ENCODE measurements at places on chromosomes 12 and 14.

DNA sequence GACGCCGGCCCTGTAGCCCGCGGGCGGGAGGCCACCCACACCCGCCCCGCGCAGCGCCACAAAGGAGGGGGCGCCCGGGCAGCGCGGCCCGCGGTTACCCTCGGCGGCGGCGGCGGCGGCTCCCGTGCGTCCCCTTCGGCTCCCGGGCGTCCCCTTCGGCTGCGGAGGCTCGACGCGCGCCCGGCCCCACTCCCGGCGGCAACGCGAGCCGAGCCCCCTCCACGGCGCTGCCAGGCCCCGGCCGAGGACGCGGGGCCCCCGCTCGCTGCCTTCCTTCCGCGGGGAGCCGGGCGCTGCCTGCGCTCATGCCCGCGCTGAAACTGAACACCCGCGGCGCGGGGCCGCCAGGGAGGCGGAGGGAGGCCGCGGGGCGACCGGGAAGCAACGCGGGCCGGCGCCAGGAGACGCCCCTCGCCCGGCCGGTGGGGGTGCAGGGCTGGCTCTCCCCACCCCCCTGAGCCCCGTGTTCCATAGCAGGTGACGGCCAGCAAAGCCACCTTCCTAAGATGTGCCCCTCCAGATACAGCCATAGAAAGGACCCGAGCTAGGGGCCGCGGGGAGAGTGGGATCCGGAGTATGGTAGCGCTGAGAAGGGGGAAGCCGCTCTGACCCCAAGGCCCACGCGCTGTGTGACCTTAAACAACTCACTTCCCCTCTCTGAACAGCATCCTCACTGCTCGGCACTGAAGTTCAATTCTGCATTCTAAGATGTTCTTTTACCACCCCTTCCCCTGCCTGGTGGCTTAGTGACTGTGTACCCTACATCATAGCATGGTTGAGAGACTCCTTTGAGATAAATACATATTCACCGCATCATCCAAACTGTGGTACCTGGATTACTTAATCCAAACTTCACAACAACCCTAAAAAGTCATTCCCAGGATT lies 42.8 kb downstream of the KDM2B start:
- no peak for DNase-seq

DNA sequence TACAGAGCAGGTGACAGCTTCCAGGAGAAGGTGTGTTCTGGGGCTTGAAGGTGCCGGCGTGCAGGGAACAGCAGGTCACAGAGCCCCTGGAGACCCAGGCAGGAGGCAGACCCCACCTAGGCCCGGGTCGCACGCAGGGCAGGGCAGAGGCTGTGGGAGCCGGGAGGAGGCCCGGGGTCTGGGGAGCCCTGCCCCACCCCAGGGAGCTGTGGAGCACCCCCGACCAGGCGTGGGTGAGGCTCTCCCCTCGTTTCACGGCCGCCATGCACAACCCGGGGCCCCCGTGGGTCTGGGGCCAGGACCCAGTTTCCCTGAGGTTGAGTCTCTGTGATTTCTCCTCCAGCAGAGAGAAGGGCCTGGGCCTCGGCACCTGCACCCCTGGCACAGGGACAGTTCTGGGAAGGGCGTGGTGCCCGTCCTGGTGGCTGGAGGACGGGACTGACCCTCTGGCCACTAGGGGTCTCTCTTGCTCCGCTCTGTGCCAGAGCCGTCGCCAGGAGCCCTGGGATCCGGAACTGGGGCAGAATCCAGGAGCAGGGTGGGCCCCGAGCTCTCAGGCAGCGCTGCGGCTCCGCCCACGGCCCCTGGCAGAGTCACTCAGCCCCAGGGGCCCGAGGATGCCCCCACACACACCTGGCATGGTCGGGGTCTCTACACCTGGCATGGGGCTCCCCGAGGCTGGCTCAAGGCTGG lies 75.2 kb upstream of the FBRSL1 start:
- peak; percentile 82 for DNase-seq

GRCh38 chr12:7354529-7354928 lies 50.7 kb downstream of the ACSM4 start:
- DNase-seq = no peak

GRCh38 chr14:106803379-106803778 lies 1277.0 kb downstream of the TMEM121 start:
- no peak for DNase-seq

- DNase-seq = peak; percentile 90
Measured at GRCh38 chr12:104604995-104605675, 148.4 kb downstream of the CHST11 start.

- DNase-seq = no peak
Measured at GRCh38 chr12:76611533-76611932, 52.0 kb upstream of the OSBPL8 start.

GRCh38 chr14:100052819-100053218 lies 12.4 kb upstream of the EVL start:
- no peak for DNase-seq

GRCh38 chr14:94924189-94924588 lies 154.3 kb upstream of the GSC start:
- DNase-seq = no peak

- DNase-seq = peak; percentile 37
Measured at GRCh38 chr12:49648712-49649003, 25.3 kb downstream of the PRPF40B start.

- peak; percentile 65 for DNase-seq
Measured at GRCh38 chr14:24430143-24430681, 458 bp downstream of the KHNYN start.

GRCh38 chr12:109112720-109113465 lies 3.5 kb upstream of the ACACB start:
- DNase-seq = no peak

DNA sequence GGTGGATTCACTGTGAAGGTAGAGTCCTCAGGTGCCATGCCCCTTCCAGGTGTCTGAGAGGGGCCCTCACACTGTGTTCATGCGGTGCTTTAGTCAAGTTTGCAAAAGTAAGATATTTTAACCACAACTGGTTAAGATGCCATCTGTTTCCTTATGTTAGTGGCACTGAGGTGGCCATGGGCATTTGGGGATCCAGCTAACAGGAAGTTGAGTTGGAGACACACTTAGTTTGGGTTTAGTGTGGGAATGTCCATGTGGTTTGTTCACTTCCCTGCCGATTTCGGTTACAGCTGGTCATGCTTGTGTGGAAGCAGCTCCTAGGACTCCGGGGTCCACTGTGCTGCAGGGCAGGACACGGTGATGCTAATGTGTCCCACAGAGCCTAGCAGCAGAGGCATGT lies 17.3 kb upstream of the ABHD12B start:
- DNase-seq = no peak

- DNase-seq = no peak
Measured at GRCh38 chr12:82406651-82407050, 48.3 kb downstream of the METTL25 start.

DNA sequence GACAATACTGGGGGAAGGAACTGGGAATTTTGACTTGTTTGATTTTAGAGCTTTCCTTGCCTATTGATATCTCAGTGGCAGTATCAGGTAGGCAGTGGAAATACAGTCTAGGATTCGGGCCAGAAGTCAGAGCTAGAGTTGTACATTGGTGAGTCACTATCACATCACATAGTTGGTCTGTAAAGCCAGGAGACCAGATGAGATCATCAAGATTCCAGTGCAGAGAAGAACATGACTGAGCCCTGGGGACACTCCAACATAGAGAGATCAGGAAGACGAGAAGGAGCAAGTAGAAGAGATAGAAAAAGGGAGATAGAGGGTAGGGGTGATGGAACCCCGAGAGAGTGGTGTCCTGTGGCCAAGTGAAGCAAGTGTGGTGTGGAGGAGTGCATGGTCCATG lies 46.6 kb upstream of the NR1H4 start:
- no peak for DNase-seq

DNA sequence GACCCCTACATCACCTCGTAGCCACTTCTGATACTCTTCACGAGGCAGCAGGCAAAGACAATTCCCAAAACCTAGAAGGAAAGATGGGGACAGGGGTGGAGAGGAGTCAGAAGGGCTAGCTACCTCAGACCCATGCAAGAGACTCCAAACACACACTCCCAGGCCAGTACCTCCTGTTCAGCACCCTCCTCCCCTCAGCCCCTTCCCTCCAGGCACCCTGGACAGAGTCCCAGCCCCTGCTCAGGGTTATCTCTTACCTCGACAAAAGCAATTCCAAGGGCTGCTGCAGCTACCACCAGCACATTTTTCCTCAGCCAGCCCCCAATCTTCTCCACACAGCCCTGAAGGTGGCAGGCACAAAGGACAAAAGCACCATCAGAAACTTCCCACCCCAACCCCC lies 3.3 kb downstream of the CD63 start:
- DNase-seq = no peak

GRCh38 chr12:92955997-92956663 lies 27.0 kb upstream of the EEA1 start:
- DNase-seq = no peak

DNA sequence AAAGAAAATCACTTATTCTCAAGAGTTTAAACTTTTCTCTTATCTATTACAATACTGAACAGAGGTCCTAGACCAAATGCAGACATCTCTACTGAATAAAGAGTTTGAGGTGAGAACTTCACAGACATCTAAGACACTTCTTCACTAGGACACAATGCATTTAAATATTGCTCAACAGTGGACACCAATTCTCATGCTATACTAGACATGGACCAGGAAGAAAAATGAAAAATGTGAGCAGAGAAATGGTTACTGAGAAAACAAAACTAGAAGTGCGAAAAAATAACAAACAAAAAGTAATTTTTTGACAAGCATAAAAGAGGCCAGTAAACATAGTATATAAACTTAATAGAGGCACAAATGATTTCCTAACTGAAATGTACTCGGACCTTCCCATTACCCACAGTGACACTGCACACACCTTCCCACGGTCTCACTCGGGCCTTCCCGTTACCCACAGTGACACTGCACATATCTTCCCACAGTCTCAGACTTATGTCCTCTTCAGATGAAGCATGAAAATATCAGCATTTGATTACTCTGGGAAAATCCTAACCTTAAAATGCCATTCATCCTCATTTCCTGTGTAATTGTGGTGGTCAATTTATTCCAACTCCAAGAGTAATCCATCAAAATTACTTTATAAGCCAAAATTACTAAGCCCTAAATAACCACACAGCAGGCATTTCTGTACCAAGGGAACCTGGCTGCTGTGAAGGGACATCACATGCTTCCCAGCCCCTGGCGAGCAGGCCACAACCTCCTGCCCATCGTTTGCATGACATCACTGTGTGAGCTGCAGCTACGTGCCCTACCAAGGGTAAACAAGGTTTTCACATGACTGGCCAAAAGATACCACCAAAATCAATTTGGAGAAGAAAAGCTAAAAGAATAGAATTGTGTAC lies 6.4 kb downstream of the SLC15A4 start:
- no peak for DNase-seq

DNA sequence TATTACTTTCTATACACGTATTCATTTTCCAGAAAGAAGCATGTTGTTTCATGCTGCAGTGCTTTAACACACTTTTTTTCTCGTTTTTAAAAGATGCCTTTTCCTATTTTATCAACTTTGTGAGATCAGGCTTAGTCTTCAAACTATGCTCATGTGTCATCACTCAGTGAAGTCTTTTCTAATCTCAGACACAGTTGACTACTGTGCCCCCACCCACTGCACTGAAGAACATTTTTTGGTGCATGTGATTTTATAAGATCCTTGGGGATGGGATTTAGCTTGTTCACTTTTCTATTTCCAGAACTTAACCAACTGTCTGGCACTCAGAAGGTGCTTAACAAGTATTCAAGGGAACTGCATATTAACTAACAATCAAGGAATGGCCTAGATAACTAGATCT lies 85.5 kb downstream of the CDK17 start:
- no peak for DNase-seq

DNA sequence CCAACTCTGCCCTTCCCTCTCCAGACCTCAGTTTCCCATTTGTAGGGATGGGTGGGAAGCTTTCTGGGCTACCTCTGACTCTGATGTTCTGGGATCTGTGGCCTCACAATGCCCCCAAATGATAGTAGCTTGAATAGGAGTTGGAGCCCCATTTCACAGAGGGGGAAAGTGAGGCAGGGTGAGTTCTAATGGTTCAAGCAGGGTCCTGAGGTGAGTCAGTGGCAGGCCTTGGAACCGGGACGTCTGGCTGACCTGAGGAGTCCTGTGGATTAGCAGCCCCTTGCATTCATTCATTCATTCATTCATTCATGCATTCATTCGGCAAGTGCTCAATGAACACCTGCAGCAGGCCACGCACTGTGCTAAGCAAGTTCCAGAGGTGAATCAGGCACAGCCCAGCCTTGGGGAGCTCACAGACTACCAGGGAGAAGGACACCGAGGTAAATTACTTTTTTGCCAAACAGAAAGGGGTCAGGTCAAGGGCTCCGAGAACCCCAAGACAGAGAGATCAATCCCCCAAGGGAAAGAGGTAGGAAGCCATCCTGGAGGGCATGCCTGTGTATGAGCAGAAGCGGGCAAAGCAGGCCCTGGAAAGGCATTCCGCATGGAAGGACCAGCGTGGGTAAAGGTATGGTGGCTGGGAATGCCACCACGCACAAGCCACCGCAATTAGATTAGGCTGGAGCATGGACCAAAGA lies 818 bp upstream of the TMEM119 start:
- DNase-seq = no peak

DNA sequence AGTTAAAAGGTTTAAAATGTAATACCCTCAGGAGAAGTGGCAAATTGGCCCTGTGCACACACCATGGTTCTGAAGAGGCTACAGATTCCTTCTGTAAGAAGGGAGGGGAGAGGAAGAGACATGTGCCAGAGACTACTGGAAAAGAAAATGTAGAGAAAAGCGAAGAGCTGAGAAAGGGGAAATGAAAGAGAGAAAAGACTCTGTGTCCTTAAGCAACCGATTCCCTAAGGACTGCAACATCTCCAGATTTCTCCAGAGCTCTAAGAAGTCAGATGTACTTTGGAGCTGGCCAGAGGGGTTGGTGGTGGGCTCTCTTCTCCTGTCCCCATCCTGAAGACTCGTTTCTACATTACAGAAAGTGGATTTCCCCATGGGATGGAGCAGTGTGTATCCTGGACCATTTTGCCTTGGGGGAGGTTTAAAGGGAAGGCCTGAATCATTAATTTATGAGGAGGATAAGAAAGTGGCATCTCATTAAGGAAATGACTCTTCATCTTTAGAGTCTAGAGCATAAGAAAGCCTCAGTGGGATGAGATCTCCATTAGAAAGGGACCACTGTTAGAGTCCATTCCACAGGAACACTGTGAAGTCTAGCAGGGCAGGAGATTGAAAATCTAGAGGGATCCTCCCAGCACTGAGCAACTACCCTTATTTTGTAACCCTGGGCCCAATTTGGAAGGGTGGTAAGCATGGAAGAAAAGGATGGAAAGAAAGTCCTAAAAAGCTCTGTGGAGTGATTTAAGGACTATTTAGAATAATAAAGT lies 45.5 kb upstream of the FUT8 start:
- DNase-seq = no peak

Measured in ELF-1 (cell line).